ENCODE measurements at places on chromosomes 1 and 21.
A peak's percentile ranks its signal among the peaks of the same experiment; 100 is the strongest.

- DNase-seq: peak; percentile 33
Observed at GRCh38 chr21:33403128-33403785, at the start of gene IFNGR2. Gene IFNGR2, plus strand, starts transcription at chr21:33403413. Its CDS starts 131 bp downstream, at chr21:33403544.

DNA sequence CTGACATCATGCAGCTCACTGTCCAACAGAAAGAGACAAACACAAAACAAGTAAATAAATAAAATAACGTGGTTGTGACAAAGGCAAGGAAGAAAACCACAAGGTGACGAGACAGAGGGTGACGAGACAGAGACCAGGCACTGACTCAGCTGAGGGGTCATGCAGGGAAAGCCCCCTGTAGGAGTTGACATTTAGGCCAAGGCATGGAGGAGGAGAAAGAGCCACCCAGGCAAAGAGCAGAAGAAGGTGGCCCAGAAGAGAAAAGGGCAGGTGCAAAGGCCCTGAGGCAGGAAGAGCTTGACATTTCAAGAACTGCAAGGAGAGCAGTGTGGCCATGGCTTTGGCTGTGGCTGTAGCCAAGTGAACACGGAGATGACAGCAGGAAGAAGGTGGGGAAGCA is 65.1 kb upstream of the ID3 start:
- DNase-seq: no peak

- no peak for DNase-seq
Observed at GRCh38 chr1:167708940-167709389, 12.8 kb upstream of the MPZL1 start.

DNA sequence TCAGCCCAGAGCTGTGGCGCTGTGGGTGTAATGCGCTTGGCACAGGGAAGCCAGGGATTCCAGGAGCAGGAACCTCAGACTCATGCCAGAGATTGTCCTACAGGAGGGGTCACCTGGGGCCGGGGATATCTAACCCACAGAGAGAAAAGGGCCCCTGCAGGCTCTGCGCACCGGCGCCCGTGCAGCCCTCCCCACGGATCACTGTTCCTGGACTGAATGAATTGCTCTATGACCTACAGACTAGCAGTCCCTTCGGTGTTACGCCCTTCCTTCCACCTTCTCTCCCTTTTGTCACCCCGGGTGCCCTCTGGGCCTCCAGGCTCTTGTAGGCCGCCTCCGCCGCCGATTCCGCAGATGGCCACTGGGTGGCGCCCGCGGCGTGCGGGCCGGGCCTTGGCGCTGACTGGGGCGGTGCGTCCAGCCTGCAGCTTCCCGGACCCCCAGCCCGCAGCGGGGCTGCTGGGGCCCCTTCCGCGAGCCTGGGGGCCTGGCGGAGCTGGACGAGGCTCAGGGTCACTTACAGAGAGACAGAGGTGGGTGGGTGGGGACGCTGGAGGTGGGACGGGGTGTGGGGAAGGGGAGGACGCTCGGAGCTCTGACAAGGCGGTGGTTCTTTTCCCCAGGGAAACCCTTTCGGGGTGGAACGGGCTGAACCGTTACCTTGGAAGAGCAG is 101.3 kb downstream of the IER5 start:
- DNase-seq: peak; percentile 83

- DNase-seq: no peak
Observed at GRCh38 chr1:104084380-104084779, 334.7 kb downstream of the AMY1C start.

All from HuH-7.5 (cell line).